Chondrocyte (in vitro differentiated cells): ENCODE measurements at places on chromosomes 6 and 20. TPM values are rescaled to one million over a fixed set of nuclear protein-coding genes. Genes with fewer than 3 reads are reported as not detected.

- DNase-seq = no peak
Observed at GRCh38 chr6:95094751-95095663, 482.3 kb upstream of the MANEA start.

- no peak for DNase-seq
Observed at GRCh38 chr6:143859891-143860660, 4.2 kb upstream of the ZC2HC1B start.

- no peak for DNase-seq
Observed at GRCh38 chr6:4981761-4982160, 22.1 kb downstream of the RPP40 start.

DNA sequence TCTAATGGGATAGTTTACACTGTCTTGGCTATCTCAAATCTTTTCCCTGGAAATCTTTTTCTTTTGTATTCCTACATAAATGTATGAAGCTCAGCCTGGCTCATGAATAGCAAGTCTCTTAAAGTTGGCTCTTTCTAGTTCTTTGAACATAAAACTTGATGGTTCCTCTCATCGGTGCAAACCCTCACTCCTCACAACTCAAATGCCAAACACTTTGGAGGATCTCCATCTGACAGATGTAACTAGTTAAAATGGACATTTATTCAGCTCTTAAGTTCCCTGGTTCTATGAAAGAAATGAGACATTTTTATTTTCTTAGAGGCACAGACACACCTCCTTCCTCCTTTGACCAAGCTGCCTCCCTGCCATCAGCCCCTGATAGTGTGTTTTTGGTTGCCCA lies 43.6 kb upstream of the IL17A start:
- no peak for DNase-seq

GRCh38 chr6:158536084-158536890 lies 23.6 kb upstream of the TMEM181 start:
- DNase-seq = no peak

GRCh38 chr6:161732594-161732993 lies 458.7 kb upstream of the AGPAT4 start:
- no peak for DNase-seq

GRCh38 chr6:106372838-106373501 lies 12.5 kb downstream of the CRYBG1 start:
- DNase-seq = no peak

DNA sequence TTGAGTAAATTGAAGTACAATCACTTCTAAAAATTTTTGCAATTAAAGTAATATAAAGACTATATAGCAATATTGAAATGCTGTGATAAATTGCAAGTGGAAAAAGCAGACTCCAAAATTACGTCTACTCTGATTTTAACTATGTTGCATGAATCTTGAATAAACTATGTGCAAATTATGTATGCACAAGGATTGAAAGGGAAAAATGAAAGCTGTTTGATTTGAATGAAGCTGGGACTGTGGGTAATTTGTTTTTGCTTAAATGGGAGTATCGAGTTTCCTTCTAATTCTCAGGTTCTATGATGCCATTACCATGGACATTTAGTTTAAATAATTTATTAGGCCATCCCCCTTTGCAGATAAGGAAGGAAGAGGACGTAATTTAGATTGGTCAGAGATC lies 198.7 kb upstream of the MYLIP start:
- no peak for DNase-seq

DNA sequence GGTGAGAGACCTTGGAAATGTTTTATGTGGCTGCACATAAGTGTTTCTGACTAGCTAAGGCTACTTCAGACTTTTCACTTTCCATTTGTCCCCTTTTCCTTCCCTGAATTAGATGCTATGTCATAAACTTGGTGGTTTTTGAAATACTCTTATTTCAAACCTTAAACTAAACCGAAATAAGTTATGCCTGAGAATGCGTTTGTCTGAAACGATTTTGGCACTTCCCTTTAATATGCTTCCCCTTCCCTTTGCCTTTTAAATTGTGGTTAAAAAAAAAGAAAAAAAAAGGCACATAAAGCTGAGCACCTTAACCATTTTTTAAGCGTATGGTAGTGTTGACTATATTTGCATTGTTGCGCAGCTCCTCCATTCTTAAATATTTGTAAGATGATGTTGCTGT lies 14.3 kb downstream of the ZNF451 start:
- DNase-seq = no peak

DNA sequence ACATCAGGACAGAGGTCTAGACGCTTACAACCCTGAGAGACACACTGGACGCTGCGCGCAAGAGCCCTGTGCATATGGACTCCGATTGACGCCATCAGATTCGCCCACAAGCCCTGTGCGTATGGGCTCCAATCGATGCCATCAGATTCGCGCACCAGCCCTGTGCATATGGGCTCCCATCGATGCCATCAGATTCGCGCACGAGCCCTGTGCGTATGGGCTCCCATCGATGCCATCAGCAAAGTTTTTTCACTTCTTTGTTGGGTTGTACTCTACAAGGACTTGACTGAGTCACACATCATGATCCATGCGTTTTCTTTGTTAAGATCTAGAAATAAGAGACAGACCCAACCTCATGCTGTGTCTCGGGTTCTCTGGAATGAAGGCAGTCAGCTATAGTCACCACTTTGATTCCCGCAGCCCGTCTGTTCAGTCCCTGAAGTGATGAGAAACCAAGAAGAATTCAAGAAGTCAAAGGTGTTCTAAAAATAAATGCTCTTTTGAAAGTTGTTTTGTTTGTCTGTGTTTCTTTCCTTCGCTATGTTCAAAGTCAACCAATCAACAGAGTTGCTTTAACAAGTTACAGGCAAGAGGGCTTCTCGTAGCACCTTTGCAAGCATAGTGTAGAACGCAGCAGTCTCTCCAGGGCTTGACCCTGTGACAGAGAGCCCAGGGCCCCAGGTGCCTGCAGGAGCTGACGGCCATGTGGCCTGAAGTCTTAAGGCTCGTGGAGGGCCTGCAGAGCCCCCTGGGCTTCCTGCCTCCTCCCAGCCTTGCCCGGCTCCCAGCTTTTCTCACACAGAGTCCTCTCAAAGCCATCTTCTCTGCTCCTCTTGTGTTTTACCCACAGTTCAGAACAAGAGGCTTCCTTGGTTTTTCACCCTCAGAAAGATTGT lies 7.9 kb downstream of the RPS6KA2 start:
- no peak for DNase-seq

GRCh38 chr6:79250107-79250514 lies 15.6 kb upstream of the HMGN3 start:
- DNase-seq = no peak

DNA sequence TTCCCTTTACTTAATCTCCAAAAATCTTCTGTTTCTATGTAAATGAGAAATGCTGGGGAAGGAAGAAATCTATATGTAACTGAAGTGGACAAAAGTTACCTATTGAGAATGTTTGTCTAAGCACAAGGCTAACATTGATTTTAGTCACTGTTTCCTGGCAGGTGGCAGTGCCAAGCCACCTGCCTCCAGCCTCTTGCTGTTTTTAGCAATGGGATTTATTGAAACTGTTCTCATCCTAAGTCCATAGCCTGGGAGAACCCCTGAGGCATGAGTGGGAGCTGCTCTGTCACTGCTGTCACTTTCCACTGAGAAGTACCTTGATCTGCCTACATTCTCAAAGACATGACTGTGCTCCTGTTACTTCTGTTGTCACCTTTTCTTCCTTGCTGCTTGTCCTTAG lies 14.7 kb downstream of the ENPP3 start:
- no peak for DNase-seq

- no peak for DNase-seq
Observed at GRCh38 chr6:5084781-5085647, at the start of gene PPP1R3G. TSS of gene PPP1R3G (plus strand) at chr6:5085341. CDS start at chr6:5085486, 145 bp downstream.

DNA sequence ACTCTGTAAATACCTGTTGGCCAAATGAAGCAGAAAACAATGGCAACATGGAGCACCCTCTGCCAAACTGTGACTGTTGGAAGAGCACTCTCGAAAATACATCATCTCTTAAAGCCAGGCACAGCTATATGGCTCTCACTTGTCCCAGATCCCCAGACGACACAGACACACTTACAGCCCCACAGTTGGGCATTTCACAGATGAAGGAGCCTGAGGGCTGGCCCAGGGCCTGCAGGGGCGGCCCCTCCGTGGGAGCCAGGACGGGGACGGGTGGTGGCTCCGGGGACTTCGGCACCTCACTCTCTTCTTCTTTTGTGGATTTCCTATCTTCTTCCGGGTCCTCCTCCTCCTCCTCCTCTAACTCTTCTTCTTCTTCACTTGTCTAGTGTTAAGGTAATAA lies 18.4 kb upstream of the MRPS10 start:
- peak; percentile 30 for DNase-seq

GRCh38 chr20:50325651-50326050 lies 135.0 kb downstream of the CEBPB start:
- no peak for DNase-seq

DNA sequence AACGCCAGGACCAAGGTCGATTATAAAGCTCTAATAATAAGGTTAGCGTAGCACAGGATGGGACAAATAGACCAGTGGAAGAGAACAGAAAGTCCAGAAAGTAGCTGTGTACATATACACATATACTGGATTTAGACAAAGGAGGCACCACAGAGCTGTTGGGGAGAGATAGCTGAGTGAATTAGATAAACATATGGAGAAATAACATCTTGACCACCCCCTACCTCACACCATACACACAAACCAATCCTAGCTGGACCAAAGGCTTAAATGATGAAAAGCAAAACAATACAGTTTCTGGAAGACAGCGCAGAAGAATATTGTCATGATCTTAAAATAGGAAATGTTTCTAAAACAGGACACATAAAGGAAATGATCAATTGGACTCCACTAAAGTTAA lies 112.9 kb downstream of the PXDC1 start:
- DNase-seq = no peak

DNA sequence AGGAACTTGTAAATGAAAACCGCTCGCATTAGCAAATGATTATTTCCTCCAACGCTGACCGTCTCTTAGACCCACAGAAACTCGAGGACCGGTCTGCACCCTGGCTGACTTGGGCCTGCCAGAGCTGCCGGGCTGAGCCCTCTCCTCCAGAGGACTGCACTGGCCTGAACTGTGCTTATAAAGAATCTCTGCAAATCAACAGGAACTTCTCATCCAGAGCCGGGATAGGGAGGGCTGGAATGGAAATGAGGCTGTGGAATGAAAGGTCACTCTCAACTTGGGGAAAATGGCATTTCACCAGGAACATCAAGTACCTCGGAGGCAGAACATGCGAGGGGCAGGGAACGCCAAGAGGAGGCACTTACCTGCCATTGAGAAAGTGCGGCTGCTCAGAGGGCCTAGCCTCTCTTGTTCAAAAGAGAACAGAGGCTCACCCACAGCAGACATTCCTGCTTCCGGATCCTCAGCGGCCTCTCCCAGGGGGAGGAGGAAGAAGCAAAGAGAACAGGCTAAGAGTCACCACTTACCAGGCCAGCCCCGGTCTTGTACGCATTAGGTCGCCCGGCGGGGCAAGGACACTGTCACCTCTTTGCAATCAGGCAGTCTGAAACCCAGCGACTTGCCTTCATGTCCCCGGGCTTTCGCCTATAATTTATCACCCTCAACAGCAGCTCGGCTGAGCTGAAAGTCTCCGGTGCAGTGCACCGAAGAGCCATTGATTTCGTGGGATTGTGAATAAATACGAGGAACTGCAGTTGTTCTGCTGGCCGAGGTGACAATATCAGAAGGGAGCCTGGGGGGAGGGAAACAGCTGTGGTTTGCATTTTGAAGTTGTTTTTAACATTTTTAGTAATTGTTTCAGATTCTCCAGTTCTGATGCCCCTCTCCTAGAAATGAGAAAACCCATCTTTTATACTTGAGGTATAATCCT lies 37.6 kb downstream of the ZMYND8 start:
- DNase-seq = no peak

- DNase-seq = no peak
Observed at GRCh38 chr6:126268092-126268491, 71.8 kb upstream of the CENPW start.

GRCh38 chr6:50816115-50816675 lies 2.5 kb upstream of the TFAP2B start:
- DNase-seq = no peak

- DNase-seq = no peak
Observed at GRCh38 chr6:380234-381218, 11.0 kb upstream of the IRF4 start.

GRCh38 chr6:12577124-12577850 lies 139.3 kb upstream of the PHACTR1 start:
- no peak for DNase-seq

- DNase-seq = no peak
Observed at GRCh38 chr6:140985679-140986275, 1146.9 kb upstream of the GJE1 start.

DNA sequence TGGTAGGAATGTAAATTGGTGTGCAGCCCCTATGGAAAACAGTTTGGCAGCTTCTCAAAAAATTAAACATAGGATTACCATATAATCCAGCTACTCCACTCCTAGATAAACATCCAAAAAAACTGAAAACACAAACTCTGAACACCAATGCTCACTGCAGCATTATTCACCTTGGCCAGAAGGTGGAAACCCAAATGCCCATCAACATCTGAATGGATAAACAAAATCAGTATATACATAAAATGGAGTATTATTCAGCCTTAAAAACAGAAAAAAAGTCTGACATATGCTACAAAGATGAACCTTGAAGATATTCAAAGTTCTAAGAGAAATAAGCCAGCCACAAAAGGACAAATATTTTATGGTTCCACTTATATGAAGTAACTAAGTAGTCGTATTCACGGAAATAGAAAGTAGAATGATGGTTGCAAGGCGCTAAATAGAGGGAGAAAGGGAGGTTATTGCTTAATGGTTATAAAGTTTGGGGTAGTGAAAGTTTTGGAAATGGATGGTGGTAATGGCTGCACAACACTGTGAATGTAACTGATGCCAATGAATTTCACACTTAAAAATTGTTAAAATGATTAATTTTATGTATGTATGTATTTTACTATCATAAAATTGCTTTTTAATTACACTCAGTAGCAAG lies 4.0 kb downstream of the PHF10 start:
- DNase-seq = no peak

DNA sequence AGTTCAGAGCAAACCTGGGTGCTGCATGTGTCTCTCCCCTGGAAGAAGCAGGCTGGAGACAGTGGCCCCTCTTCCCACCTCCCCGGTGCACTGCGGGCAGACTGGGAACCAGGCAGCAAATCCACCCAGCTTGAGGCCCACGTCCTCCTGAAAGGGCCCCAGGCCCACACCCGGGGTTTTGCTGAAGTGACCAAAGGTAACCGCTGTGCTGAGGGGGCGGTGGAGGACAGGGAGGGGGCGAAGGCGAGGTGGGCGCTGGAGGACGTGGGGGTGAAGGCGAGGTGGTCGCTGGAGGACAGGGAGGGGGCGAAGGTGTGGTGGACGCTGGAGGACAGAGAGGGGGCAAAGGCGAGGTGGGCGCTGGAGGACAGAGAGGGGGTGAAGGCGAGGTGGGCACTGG lies 1.8 kb upstream of the BIRC7 start:
- DNase-seq = no peak

The PTPRA gene
- 54.3 to 68.4 TPM (median 54.3 TPM) in 3 replicates for total RNA-seq

The LHFPL5 gene
- total RNA-seq = not detected in 3 replicates

The ANGPT4 gene
- 0.12 TPM in 1 of 3 replicates, not detected in the others for total RNA-seq

The TNFAIP3 gene
- total RNA-seq = 6.4 to 11.0 TPM (median 7.2 TPM) in 3 replicates

The DCDC2 gene
- total RNA-seq = 0.15 to 0.30 TPM in 2 of 3 replicates, not detected in the other

The UNC5CL gene
- 0.25 to 0.36 TPM in 2 of 3 replicates, not detected in the other for total RNA-seq

The KCNK17 gene
- not detected in 3 replicates for total RNA-seq

The AGER gene
- total RNA-seq = 2.6 to 4.9 TPM (median 3.6 TPM) in 3 replicates

The OR2H2 gene
- not detected in 3 replicates for total RNA-seq

The KIF25 gene
- total RNA-seq = not detected in 3 replicates

The BTN1A1 gene
- total RNA-seq = not detected in 3 replicates

The MLN gene
- total RNA-seq = not detected in 3 replicates

The PDSS2 gene
- 10.1 to 13.1 TPM (median 10.4 TPM) in 3 replicates for total RNA-seq

The PPP1R16B gene
- not detected in 3 replicates for total RNA-seq

The MCCD1 gene
- not detected in 3 replicates for total RNA-seq

The RFX6 gene
- not detected in 3 replicates for total RNA-seq

The MOG gene
- 0.82 TPM in 1 of 3 replicates, not detected in the others for total RNA-seq
